ENCODE measurements at places on chromosomes 4 and X.

DNA sequence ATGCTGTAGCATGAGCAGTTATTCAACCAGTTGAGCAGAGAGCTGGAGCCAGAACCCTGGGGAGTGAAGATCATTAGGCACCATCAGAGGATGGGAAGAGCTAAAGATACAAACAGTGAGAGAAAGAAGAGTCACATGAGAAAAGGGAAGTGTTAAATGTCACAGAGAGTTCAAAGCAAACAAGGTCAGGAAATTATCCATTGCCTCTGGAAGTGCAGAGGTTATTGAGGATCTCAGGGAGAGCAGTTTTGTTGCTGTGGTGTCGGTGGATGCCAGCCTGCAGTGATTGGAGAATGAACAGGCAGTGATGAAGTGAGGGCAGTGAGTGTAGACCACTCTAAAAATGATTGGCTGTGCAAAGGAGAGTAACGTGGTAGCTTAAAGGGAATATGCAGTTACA is 17.7 kb downstream of the SPARCL1 start:
- DNase-seq: no peak

DNA sequence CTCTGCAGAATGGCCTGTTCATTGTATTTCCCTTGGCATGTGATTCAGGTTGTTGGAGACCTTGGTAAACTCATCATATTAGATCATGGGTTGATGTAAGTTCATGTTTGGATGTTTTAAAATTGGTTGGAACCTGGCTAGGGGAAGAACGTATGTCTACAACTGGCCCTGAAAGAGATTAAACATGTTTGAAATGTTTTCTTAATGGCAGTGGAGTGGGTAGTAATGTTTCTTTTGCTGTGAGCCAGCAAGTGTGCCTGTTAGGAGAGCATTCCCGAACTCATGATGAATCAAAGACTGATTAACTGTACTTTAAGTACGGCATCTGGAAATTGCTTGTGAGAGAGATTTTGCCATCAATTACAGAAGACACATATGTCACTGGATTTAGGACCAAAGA is 44.5 kb upstream of the SLC4A4 start:
- DNase-seq: no peak

GRCh38 chr4:67522851-67523671 is 22.2 kb downstream of the CENPC start:
- no peak for DNase-seq

GRCh38 chrX:124455966-124456365 is 109.6 kb downstream of the SH2D1A start:
- DNase-seq: no peak

DNA sequence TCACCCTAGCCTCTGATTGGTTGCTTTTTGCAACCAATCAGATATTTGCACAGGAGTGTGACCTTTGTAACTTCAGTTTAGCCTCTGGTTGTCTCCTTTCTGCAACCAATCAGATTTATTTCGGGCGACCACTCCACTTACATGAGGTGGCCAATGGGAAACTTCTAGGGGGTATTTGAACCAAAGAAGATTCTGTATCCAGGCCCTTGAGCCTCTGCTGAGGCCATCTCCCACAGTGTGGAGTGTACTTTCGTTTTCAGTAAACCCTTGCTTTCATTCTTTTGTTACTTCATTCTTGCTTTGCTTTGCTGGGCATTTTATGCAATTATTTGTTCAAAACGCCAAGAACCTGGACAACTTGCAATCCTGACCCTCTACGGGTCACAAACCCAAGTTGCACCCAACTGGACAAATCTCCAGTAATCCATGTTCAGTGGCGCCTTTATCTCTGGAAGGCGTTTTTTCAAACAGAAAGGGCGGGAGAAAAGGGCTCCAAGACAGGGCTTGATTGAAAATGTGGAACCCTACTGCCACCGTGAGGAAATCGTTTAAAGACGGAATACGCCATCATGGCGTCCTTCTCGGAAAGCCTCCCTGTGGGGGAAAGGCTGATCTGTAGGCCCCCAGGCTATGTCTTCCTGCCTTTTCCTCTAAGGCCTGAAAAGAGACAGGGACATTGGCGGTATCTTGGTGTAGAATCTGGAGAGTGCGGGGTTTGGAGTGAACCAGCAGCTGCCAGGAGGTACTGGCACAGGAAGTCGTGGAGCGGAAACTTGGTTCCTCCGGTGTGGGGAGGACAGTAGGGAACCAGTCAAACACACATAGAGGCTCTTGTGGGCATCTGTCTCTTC is 184.6 kb downstream of the OR13H1 start:
- DNase-seq: peak; percentile 71

DNA sequence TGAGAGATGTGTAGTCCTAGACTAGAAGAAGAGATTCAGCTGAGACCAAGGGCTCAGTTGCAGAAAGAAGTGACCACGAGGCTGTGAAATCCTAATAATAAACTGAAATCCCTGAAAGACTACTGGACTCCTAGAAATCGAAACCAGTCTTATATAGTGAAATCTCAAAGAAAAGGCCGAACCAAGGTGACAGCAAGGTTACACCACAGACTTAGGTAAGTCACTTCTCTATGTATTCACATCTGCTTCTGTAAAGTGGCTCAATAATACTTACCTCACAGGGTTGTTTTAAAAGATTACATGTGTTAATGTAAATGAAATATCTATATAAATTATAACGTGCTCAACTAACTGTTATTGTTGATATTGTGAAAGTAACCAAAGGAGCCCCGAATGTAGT is 60.3 kb downstream of the ARSJ start:
- no peak for DNase-seq

DNA sequence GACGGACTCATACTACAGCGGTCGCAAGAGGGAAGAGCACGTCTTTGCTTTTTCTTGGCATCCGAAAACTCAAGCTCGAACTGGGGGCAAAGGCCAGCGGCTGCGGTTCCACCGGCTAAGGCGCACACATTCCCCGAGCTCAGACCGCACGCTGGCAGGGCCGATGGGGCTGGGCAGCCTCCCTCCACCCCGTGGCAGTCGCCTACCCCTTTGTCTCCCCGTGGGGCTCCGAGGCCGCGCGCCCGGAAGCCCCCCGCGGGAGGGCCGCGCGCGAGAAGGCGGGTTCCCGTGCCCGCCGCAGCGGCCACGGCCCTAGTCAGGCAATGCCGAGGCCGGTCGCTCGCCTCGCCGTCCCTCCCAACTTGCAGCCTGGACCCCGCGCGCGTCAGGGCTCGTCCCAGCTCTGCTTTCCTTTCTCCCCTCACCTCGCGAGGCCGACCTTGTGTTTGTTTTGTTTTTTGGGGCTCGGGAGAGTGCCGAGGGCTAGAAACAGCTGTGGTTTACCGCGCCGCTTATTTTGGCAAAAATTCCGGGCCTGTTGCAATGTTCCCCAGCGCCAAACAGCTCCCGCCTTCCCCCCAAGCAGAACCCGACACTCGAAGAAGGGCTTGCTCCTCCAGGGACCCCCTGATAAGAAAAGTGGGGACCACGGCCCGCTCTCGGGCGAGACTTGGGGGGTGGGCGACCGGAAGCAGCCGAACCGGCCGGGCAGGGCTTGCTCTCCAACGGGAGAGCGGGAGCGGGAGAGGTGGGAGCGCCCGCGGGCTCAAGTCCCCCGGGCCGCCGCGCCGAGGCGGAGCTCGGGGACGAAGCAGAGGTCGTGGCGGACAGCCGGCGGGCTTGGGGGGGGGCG is 561 bp upstream of the N4BP2 start:
- peak; percentile 64 for DNase-seq

GRCh38 chr4:166366012-166366411 is 493.0 kb downstream of the TLL1 start:
- DNase-seq: no peak

GRCh38 chr4:144750348-144750747 is 104.4 kb downstream of the HHIP start:
- DNase-seq: no peak

DNA sequence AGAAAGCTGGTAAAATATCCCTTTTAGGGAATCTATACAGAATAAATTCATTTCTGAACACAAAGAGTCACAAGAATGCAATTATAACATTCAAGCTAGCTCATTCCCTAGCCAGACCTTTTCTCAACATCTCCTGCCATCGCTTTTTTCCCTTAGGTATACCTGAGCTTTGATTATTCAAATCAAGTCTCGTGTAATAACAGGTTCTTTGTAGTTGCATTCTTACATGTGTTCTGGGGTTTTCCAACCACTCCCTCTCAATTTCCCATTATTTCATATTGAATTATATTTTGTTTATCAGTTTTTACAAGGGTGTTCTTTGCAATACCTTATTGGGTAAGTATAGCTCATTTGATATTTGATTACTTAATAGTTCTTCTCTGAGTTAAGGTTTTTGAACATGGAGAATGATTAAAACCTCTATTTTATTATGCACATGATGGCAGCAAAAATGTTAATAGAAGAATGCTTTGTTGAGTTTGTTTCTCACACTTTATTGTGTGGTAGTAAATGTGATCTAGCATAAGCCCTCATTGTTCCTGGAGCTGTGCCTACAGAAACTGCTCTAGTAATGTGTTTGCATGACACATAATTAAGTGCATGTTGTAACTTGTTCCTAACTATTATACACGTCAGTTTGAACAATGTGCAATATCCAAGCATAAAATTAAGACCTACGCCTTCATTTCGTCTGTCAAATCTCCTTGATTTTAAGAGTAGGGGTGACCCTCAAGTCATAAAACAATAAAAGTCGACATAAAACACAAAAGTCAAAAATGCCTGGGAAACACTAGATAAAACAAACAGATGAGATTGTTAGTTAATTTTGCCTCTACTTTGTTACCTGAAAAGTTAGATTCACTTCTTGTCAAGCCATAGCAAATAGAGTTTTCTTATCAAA is 124.0 kb upstream of the POF1B start:
- DNase-seq: no peak

DNA sequence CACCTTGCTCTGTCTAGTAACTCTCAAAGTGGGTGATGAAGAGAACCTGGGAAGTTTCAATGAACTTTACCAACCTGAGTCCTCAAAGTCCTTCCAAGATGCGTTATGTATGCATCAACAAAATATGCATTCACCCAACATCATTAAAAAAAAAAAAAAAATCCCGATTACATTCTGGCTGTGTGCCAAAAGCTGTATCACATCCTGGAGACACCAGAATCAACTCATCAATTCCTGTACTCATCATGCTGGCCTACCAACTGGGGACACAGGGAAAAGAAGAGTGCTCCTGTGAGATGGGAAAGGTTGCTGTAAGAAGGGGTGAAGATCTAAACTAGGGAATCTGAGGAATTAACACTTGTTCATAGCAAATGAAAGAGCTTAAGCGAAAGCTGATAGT is 16.5 kb downstream of the UNC5C start:
- no peak for DNase-seq

- no peak for DNase-seq
Observed at GRCh38 chrX:44643723-44644122, 101.1 kb upstream of the FUNDC1 start.

DNA sequence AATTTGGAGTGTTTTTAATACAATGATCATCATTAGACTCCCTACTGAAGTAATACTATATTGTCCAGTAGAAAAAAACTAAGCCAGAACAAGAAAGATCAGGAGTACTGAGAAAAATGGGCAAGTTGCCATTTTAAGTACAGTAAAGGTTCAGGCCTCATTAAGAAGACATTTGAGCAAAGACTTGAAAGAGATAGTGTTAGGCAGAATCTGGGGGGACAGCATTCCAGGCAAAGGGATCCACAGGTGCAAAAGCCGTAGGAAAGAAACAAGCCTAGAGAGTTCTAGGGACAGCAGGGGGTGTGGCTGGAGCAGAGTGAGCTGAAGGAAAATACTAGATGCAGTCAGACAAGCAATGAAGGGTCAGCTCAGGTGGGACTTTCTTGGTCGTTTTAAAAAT is 58.1 kb upstream of the INTU start:
- DNase-seq: no peak

Data from activated T-cell treated with anti-CD3 and anti-CD28 coated beads, Interleukin-2, amount 50 U/mL, for 1 hour (primary cell).